Right cardiac atrium (tissue), 5 donors: ENCODE measurements at places on chromosomes 16 and 17. TPM values are rescaled to one million over a fixed set of nuclear protein-coding genes. Genes with fewer than 3 reads are reported as not detected.

The ITGB4 gene
- polyA plus RNA-seq, result 12.7 TPM

DNA sequence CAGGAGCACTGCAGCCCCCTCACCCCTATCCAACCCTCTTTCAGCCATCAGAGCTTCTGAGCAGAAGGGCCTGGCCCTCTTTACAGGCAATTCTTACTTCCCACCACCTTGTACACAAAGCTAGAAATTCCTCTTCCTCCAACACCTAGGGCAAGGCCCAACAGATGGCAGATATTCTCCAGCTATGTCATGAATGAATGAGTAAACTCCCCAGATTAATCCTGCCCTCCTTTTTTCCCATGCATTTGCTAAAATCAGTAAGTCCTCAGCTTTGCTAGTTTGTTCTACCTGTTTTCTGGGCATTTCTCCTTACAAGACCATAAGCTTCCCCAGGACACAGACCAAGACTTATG, 20.4 kb upstream of the MRPS23 start:
- DNase-seq, result no peak

The MPO gene
- polyA plus RNA-seq, result 0.07 TPM

DNA sequence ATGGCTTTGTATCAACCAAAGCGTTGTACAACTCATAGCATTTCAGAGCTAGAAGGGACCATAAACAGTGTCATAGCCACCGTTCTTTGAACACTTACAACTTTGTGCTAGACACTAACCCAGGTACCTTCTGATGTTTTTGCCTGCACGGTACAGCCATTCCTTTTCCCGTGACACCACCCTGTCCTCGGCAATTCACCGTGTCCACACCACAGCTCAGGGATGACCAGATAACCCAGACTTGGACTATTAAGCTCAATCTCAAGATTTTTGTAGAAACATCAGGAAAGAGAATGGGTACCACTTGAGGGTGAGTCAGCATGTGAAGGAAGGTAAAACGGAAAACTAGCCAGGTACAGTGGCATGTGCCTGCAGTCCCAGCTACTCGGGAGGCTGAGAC, 9.8 kb upstream of the CBFB start:
- DNase-seq, result no peak

The MMP2 gene
- 43.5 TPM for polyA plus RNA-seq

GRCh38 chr16:78695391-78695790, 595.9 kb downstream of the WWOX start:
- no peak for DNase-seq

GRCh38 chr16:70780546-70780945, 20.4 kb downstream of the VAC14 start:
- no peak for DNase-seq

GRCh38 chr16:12679660-12680272, 123.9 kb downstream of the CPPED1 start:
- DNase-seq, result no peak

GRCh38 chr17:27265333-27265732, 28.6 kb upstream of the WSB1 start:
- DNase-seq, result no peak

- DNase-seq, result no peak
Measured at GRCh38 chr17:38427160-38427949, 909 bp upstream of the ARHGAP23 start.

The HOXB1 gene
- not detected for polyA plus RNA-seq

DNA sequence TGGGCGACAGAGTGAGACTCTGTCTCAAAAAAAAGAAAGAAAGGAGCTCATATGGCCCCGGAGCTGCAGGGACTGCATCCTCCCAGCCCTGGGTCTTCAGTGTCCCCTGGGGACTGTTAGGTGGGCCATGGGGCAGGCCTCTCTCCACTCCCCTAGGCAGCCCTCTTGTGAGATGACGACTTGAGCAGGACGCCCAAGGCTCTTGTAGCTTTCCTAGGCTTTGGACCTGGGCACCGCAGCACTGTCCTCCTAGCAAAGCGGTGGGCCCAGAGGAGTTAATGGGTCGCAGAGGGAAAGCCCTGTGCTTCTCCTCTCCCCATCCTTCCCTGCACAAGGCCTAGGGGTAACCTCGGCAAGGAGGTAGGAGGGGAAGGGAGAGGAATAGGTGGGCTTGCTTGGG, 202.2 kb downstream of the NTN1 start:
- no peak for DNase-seq

DNA sequence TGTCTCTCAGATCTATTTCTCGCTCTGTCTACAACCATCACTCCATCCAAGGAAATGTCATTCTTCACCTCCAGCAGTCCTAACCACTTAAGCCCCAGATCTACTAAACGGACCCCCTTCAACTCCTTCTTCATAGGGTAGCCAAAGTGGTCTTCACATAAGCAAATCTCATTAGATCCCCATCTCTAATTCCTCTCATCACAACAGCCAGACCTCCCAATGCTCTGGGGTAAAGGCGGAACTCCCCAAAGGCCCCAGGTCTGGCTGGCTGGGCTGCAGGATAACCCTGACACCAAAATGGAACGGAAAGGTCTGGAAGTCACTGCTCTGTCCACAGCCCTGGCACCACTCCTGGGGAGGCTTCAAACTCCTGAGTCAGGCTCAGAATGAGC, 11.1 kb downstream of the ST3GAL2 start:
- DNase-seq, result no peak

DNA sequence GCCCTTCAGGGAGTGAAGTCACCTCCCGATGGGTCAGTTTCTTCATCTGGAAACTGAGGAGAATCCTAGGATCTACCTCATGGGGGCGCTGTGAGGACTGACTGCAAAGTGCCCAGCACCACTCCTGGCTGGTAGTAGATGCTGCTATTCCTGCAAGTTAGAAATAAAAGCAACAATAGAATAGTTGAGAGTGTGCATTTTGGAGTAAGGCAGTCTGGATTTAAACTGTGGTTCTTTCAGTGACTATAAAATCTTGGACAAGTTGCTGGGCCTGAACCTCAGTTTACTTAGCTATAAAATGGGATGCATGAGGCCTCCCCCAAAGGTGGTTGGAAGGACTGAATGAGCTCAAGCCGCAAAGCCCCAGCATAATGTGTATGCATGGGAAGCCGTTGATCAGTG, 70.6 kb downstream of the CYB5B start:
- DNase-seq, result no peak

The AOC2 gene
- 0.52 TPM for polyA plus RNA-seq

DNA sequence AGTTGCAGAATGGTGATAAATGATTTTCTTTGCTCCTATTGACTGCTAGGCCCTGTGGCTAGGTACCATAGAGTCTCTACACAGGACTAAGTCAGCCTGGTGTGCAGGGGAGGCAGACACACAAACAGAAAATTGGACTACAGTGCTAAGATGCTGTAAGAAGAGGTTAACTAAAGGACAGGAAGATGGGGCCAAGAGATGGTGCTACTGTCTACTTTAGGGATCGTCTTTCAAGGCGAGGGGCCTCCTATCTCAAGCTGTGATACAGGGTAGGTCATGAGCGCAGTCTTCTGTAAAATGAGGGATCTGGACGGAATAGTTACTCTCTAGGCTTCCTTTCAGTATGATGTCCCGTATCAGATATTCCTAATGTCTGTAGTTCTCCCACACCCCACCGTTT, 817 bp downstream of the NME1 start:
- DNase-seq, result no peak

DNA sequence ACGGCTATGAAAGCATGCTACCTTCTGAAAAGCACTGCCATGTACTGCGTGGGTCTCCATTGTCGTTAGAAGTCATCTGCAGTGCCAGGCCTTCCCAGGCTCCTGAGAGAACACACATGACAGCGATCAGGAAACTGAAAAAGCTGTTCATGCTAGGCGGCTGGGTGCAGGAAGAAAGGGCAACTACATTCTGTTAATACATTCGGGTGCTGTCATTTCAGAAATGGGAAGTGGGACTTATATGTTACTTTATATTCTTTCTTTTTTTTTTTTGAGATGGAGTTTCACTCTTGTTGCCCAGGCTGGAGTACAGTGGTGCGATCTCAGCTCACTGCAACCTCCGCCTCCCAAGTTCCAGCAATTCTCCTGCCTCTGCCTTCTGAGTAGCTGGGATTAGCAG, 19.9 kb downstream of the CFAP20 start:
- no peak for DNase-seq

DNA sequence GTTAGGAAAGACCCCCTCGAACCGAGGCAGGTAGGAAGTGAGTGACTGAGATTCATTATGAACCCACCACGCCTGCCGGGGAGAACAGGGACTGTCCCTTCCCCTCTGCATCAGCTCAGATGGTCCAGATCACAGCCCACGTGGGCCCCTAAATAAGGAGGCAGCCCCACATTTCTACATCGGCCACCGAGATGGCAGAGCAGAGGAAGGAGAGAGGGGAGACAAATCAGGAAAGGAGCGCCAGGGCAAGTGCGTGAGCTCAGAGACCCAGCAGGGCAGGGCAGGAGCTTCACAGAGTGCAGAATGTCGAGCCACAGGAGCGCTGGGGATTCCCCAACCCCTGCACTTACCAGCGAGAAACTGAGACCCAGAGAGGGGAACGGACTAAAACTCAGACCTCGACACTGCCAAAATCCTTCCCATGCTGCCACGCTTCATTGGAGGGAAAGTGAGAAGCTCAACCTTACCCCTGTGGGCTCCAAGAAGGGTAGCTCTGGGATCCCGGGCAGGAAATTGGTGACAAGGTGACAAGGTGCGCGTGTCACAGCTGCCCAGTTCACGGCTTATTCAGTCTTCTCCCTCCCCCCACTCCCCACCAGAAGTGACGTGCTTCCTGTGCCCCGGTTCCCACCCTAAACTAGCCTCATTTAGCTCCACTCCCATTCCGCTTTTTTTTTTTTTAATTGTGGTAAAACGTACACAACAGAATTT, at the start of gene ICAM2:
Gene ICAM2, minus strand, starts transcription at position 578 of the 711 bp plus-strand sequence. CDS start 13,942 bp downstream, outside the sequence.
- DNase-seq, result peak; percentile 87

The TMEM88 gene
- 74.5 TPM for polyA plus RNA-seq

The SLC16A5 gene
- polyA plus RNA-seq, result 12.7 TPM

GRCh38 chr17:6596941-6597340, 40.6 kb upstream of the PITPNM3 start:
- DNase-seq, result no peak

- DNase-seq, result no peak
Measured at GRCh38 chr16:59164461-59164860, 430.3 kb upstream of the GOT2 start.

- DNase-seq, result no peak
Measured at GRCh38 chr17:78058001-78058400, 70.6 kb downstream of the TMC6 start.

The KRT9 gene
- not detected for polyA plus RNA-seq

DNA sequence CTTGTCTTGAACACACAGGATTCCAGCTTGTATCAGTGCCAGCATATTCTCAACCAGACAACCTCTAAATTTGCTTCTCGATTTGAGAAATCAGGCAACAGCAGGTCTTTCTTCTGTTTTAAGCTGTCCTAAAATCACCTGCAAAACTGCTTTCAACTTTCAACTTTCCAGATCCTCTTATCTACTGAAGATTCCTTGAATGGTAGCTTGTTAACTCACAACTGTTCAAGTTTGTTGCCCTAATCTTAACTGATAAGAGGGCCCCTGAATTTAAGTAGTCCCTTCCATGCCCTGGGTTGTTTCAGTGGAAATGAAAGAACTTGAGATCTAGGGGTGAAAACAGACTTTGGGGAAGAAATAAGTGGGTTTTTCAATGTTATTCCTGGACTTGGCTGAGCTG, 57.2 kb downstream of the CHD9 start:
- no peak for DNase-seq

GRCh38 chr16:9270424-9270823, 179.0 kb downstream of the HAPSTR1 start:
- DNase-seq, result no peak

DNA sequence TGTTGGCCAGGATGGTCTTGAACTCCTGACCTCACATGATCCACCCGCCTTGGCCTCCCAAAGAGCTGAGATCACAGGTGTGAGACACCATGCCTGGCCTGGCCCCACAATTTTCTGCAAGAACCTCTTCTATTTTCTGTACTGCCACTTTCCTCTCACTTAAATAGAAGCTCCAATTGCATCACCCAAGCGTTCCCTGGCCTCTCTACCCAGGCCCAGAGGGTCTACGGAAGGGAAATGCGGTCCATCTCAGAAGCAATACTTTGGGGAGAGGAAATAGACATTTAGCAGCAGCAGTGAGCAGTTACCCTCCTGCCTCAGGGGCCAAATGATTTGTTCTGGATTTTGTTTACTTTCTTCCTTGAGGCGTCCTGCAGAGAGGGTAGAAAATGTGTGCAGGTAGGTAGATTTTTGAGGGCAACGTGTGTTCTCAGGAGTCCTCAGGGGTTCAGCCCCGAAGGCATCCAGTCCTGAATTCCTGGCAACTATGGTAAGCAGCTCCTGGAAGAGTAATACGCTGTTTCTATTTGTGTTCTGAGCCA, 11.0 kb downstream of the SLC6A4 start:
- no peak for DNase-seq

The SLC5A10 gene
- 0.61 TPM for polyA plus RNA-seq

The AXIN2 gene
- polyA plus RNA-seq, result 8.9 TPM

The TAT gene
- 0.02 TPM for polyA plus RNA-seq

The ADGRG3 gene
- polyA plus RNA-seq, result 0.11 TPM

DNA sequence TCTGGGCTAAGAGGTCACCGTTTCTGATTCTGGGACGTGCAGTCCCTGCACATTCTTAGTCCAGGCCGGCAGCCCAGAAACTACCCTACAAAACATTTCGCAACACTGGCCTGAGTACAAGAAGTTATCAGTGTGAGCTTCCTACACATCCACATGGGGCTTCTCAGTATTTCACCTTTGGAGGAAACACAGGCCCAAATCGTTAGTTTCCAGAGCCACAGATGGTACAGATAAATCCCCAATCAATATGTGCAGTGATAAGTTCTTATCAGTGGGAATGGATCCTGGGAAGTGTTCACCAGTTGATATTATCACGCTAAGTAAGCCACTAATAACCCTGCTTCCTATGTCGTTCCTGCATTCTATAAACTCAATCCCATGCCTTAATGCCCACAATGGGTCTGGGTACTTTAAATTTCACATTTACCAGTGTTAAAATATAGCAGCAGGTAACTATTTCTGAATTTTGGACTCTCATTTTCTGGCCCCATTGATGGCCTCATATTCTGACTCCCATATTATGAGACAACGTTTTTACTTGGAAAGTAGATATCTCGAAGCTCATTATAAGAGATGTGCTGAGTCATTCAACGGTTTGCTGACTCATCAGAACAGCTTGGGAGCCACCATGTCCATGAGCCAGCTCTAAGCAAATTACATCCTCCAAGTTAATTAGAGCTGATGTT, 370.2 kb upstream of the MAF start:
- peak; percentile 56 for DNase-seq

The KRT27 gene
- polyA plus RNA-seq, result 0.43 TPM

GRCh38 chr16:55154262-55154661, 169.7 kb upstream of the IRX6 start:
- no peak for DNase-seq

The TMC5 gene
- 0.11 TPM for polyA plus RNA-seq

The CPHXL2 gene
- not detected for polyA plus RNA-seq

GRCh38 chr16:10256784-10257641, 74.8 kb upstream of the GRIN2A start:
- DNase-seq, result peak; percentile 62

- no peak for DNase-seq
Measured at GRCh38 chr17:75138519-75138918, 7.0 kb upstream of the NT5C start.

- no peak for DNase-seq
Measured at GRCh38 chr16:65473699-65474098, 351.8 kb upstream of the CDH11 start.

The WDR59 gene
- polyA plus RNA-seq, result 17.4 TPM

- peak; percentile 37 for DNase-seq
Measured at GRCh38 chr16:66188917-66189725, 177.4 kb upstream of the CDH5 start.
